Sciatic nerve (tissue), 2 donors: ENCODE measurements at places on chromosomes 5 and 9.

DNA sequence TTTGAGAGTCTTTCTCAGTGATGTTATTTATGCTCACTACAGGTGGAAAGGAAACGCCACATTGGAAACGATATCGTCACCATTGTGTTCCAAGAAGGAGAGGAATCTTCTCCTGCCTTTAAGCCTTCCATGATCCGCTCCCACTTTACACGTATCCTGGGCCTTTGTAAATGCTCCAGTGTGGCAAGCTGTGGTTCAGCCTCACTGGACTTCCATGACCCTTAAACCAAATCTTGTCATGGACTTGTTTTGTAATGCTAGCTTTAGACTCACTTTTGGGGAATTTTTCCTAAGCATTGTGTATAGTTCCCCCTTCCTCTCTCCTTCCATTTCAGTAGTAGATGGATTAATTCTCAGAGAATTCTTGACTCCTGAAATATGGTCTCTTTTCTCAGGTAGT, 60.9 kb upstream of the SLC2A8 start:
- DNase-seq = no peak

DNA sequence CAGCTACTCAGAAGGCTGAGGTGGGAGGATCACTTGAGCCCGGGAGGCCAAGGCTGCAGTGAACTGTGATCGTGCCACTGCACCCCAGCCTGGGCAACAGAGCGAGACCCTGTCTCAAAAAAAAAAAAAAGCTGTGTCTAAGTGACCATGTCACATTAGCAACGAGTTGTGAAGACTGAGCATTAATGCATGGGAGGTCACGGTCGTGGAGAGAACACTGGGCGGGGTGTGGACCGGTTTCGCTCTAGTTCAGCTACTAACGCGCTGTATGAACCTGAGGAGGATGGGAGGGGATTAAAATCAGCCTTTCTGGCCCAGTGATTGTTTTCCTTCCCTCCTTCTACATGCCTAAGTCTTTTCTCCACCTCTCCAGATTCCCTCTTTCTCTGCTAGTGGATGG, 56.7 kb upstream of the CARTPT start:
- no peak for DNase-seq

DNA sequence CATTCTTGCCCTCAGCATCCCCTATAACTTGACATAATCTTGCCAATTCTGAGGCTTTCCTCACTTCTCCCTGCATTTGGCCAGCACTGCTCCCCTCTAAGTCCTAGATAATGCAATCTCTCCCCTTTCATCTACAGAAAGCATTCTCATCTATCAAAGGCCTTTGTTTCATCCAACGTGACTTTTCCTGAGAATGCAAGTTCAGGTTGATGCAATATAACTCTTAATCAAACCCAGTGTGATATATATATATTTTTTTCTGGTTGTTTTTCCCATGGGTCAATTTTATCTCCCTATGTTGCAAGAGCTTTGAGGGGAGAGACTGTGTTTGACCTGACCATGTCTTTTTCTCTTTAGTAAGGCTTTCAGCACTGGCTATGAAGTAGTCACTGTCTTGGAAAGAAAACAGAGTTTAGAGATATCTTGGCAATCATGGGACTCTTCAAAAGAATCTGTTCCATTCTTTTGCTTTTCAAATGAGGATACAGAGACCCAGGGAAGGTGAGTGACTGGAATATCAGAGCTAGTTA, 268.6 kb downstream of the TRPM3 start:
- no peak for DNase-seq

- no peak for DNase-seq
Observed at GRCh38 chr9:4642351-4642750, 19.7 kb upstream of the PLPP6 start.
